Colonic mucosa (tissue), 4 donors: ENCODE measurements at places on chromosomes 5 and 9. TPM values are rescaled to one million over a fixed set of nuclear protein-coding genes. Genes with fewer than 3 reads are reported as not detected.

- no peaks in the 10 kb centered on the region for H3K4me1 ChIP-seq
- DNase-seq = no peak
- no peak overlapping the region for H3K4me3 ChIP-seq
Observed at GRCh38 chr9:132439153-132439552, 29.1 kb downstream of the CFAP77 start.

DNA sequence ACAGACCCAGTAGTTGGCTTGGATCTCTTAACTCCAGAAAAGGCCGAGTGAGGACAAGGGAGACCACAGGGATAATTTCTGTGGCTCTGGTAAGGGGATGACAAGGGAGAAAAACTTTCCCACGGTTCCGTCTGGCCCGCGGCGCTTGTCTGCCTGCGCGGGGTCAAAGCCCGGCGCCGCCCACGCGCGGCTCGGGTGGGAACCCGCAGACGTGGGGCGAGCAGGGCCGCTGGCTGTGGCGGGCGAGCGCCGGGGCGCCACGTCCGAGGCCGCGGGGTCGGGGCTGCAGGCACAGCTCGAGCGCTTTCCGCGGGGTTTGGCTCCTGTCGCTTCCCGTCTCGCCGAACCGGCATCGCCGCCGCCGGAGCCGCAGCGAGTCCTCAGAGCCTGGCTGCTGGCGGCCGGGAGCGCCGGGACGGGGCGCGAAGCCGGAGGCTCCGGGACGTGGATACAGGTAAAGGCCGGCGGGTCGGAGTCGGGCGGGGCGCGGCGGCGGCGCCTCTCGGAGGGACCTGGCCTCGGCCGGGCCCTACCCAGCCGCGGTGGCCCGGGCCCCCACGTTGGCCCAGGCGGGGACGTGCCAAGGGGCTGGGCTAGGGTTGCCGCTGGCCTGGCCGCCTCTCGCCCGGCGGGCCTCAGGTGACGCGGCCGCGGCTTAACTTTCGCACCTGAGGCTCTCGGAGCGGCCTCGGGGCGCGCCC is at the start of gene RNF180:
Gene RNF180, plus strand, starts transcription at position 344 of the 701 bp plus-strand sequence. CDS start 34,965 bp downstream, outside the sequence.
- H3K27ac ChIP-seq = no peak within 1 kb of the TSS
- H3K4me1 ChIP-seq = no peaks in the 10 kb centered on the region

DNA sequence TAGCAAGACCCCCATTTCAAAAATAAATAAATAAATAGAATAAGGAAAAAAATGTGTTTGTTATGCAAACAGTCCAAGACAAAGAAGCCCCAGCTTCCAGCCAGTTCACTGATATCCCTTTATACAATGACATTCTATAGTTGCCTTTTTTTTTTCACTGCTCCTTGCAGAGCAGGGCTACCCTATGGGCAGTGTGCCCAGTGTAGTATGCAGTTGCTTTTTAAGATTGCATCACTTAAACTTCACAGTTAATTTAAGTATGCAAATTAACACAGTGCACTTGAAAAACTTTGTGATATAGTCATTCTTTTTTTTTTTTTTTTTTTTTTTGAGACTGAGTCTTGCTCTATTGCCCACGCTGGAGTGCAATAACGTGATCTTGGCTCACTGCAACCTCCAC is 40.8 kb upstream of the ARRDC3 start:
- H3K27me3 ChIP-seq = no peaks in the 10 kb centered on the region
- no peak overlapping the region for H3K27ac ChIP-seq
- no peak for DNase-seq

GRCh38 chr5:1860949-1861348 is 21.8 kb downstream of the IRX4 start:
- no peak overlapping the region for H3K4me3 ChIP-seq
- no peak overlapping the region for H3K27ac ChIP-seq
- peaks cover 4% of the 10 kb centered on the region for H3K27me3 ChIP-seq
- DNase-seq = no peak

DNA sequence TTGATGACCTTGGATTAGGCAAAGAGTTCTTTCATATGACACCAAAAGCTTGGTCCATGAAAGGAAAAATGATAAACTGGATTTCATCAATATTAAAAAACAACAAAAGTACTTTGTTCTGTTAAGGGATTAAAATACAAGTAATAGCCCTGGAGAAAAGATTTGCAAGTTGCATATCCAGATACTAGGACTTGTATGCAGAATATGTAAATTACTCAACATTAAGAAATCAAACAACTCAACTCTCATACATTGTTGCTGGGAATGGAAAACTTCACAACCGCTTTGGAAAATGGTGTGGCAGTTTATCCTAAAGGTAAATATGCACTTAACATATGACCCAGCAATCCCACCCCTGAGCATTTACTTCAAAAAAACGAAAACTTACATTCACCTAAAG is 112.0 kb downstream of the ADAMTS19 start:
- no peak for DNase-seq
- H3K27me3 ChIP-seq = no peaks in the 10 kb centered on the region
- no peaks in the 10 kb centered on the region for H3K36me3 ChIP-seq
- no peak overlapping the region for H3K4me3 ChIP-seq

MYMK gene
- not detected for total RNA-seq
